GM12878 (cell line): ENCODE measurements at places on chromosomes 4 and X. TPM values are rescaled to one million over a fixed set of nuclear protein-coding genes. Genes with fewer than 3 reads are reported as not detected.

- H3K27ac ChIP-seq: no peak overlapping the region
- H3K36me3 ChIP-seq: no peaks in the 10 kb centered on the region
- DNase-seq: no peak
- no peak overlapping the region for H3K4me3 ChIP-seq
These were observed 837.6 kb downstream of the FAM133A start for GRCh38 chrX:94511564-94511963.

DNA sequence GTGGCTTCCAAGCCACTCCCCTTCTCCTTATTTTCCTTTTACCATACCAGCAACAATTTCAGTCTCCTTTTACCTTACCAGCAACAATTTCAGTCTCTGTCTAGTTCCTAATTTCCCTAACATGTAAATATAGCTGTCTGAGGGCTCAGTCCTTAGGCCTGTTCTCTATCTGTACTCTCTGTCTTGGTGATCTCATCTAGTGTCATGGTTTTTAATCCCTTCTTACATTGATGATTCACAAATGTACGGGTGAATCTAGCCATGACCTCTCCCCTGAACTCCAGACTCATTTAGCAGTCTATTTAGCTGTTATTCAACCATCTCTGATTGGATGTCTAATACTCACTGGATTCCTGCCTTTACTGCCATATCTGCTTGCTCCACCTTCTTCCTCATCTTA lies 7.2 kb downstream of the IL15 start:
- H3K4me1 ChIP-seq: peaks cover 3% of the 10 kb centered on the region; the same call in 1 of the 2 replicates
- no peak overlapping the region for H3K4me3 ChIP-seq
- H3K27me3 ChIP-seq: no peaks in the 10 kb centered on the region
- peak overlapping the region; percentile 27 for H3K27ac ChIP-seq

GRCh38 chr4:156886481-156886880 lies 85.1 kb downstream of the PDGFC start:
- no peaks in the 10 kb centered on the region for H3K36me3 ChIP-seq
- H3K4me1 ChIP-seq: no peaks in the 10 kb centered on the region
- no peak overlapping the region for H3K4me3 ChIP-seq
- no peaks in the 10 kb centered on the region for H3K27me3 ChIP-seq
- H3K27ac ChIP-seq: no peak overlapping the region

- no peak for DNase-seq
- H3K36me3 ChIP-seq: no peaks in the 10 kb centered on the region
- H3K4me3 ChIP-seq: no peak overlapping the region
- H3K27me3 ChIP-seq: no peaks in the 10 kb centered on the region
- H3K27ac ChIP-seq: no peak overlapping the region
These were observed 47.4 kb downstream of the FGF2 start for GRCh38 chr4:122873821-122874593.

GRCh38 chr4:106704253-106704870 lies 331.8 kb downstream of the DKK2 start:
- no peak overlapping the region for H3K27ac ChIP-seq
- H3K36me3 ChIP-seq: no peaks in the 10 kb centered on the region
- H3K4me3 ChIP-seq: no peak overlapping the region
- no peaks in the 10 kb centered on the region for H3K27me3 ChIP-seq
- DNase-seq: no peak
- H3K4me1 ChIP-seq: no peaks in the 10 kb centered on the region

DNA sequence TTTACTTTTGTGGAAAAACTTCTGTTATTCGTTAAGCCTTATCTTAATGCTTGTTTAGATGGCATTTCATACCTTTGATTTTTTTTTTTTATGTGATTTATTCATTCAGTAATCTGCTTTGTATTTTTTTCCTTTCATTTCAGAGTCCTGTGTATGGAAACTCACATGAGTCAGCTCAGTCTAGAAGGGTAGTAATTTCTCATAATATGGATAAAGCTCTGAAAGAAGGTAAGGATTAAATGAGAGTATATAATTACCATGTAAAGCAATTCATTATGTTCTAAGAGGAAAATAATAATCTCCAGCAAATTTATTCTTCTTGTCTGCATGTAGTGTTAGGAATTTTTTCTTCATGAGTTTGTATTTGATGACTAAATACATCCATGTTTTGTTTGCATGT lies 37.8 kb downstream of the SNX25 start:
- no peaks in the 10 kb centered on the region for H3K27me3 ChIP-seq
- H3K4me3 ChIP-seq: no peak overlapping the region
- no peak for DNase-seq
- H3K36me3 ChIP-seq: peaks cover 15% of the 10 kb centered on the region
- no peak overlapping the region for H3K27ac ChIP-seq
- H3K4me1 ChIP-seq: peaks cover 11% of the 10 kb centered on the region

GRCh38 chr4:183600189-183600685 lies 58.7 kb downstream of the RWDD4 start:
- H3K27me3 ChIP-seq: no peaks in the 10 kb centered on the region
- no peaks in the 10 kb centered on the region for H3K36me3 ChIP-seq
- H3K4me1 ChIP-seq: no peaks in the 10 kb centered on the region
- DNase-seq: no peak
- no peak overlapping the region for H3K27ac ChIP-seq

- no peak for DNase-seq
- H3K4me1 ChIP-seq: no peaks in the 10 kb centered on the region
- H3K27me3 ChIP-seq: no peaks in the 10 kb centered on the region
- no peak overlapping the region for H3K4me3 ChIP-seq
- no peak overlapping the region for H3K27ac ChIP-seq
These were observed 18.3 kb upstream of the HHIP start for GRCh38 chr4:144627663-144628076.

GRCh38 chr4:104749062-104749461 lies 254.4 kb upstream of the CXXC4 start:
- no peak overlapping the region for H3K4me3 ChIP-seq
- peaks cover 4% of the 10 kb centered on the region; the same call in 1 of the 2 replicates for H3K4me1 ChIP-seq
- no peaks in the 10 kb centered on the region for H3K36me3 ChIP-seq
- H3K27me3 ChIP-seq: no peaks in the 10 kb centered on the region
- H3K27ac ChIP-seq: no peak overlapping the region

GRCh38 chr4:114312338-114312737 lies 286.3 kb upstream of the UGT8 start:
- no peaks in the 10 kb centered on the region for H3K36me3 ChIP-seq
- no peak overlapping the region for H3K4me3 ChIP-seq
- no peaks in the 10 kb centered on the region for H3K27me3 ChIP-seq
- H3K27ac ChIP-seq: no peak overlapping the region
- no peaks in the 10 kb centered on the region for H3K4me1 ChIP-seq

- H3K27ac ChIP-seq: no peak overlapping the region
- H3K4me3 ChIP-seq: no peak overlapping the region
- H3K27me3 ChIP-seq: no peaks in the 10 kb centered on the region
- no peaks in the 10 kb centered on the region for H3K4me1 ChIP-seq
- no peaks in the 10 kb centered on the region for H3K36me3 ChIP-seq
These were observed 2062.9 kb downstream of the ARAP2 start for GRCh38 chr4:34181311-34181841.

DNA sequence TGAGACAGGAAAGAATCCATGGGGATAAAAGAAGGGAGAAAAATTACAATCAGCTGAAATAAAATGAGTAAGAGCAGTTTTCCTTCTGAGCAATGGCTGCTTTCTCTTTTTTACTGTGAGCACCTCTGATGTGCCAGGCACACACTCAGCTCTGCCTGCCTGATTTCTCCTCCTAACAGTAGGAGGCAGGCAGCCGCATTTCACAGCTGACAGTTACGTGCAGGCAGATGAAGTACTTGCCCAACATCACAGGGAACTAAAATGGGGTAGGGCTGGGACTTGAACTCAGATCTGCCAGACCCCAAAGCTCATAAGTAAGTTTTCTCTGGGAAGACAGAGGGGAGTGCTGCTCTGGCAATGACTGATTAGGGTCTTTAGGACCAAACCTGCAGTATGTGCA lies 54.6 kb downstream of the C4orf50 start:
- H3K27ac ChIP-seq: no peak overlapping the region
- no peaks in the 10 kb centered on the region for H3K36me3 ChIP-seq
- H3K4me3 ChIP-seq: no peak overlapping the region

DNA sequence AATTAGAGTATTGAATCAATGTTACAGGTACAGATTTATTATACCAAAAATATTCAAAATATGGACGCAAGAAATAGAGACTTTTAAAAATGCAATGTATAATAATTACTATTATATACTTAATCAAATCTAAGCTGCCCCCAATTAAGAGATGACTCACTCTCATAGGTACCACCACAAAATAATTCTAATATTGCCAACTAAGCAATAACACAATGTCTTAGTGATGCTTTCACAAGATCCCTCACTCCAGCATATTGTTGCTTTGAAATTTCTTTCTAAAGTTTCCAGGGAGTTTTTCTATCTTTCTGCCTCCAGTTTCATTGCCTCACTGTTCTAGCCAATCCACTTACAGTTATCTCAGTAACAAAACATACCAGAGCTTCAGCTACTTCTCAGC lies 270.0 kb upstream of the PABPC4L start:
- H3K27ac ChIP-seq: no peak overlapping the region
- no peaks in the 10 kb centered on the region for H3K4me1 ChIP-seq
- H3K27me3 ChIP-seq: no peaks in the 10 kb centered on the region
- no peak overlapping the region for H3K4me3 ChIP-seq
- H3K36me3 ChIP-seq: no peaks in the 10 kb centered on the region
- DNase-seq: no peak

- no peaks in the 10 kb centered on the region for H3K36me3 ChIP-seq
- DNase-seq: no peak
- H3K27me3 ChIP-seq: no peaks in the 10 kb centered on the region
- no peak overlapping the region for H3K27ac ChIP-seq
- no peak overlapping the region for H3K4me3 ChIP-seq
These were observed 242.9 kb upstream of the GK2 start for GRCh38 chr4:79650794-79651431.

DNA sequence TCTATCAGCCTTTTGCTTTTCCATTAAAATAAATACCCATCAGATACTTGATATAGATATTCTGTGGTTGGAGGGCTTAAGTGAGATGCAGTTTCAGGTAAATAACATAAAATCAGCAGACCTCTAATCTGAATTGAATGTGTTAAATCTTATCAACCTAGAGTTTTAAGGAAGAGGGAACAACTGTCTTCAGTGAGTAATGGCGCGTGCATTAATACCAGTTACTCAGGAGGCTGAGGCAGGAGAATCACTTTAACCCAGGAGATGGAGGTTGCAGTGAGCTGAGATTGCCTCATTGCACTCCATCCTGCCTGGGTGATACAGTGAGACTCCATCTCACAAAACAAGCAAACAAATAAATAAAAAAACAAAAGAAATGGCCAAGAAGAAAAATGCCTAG lies 54.3 kb downstream of the FAT4 start:
- H3K27ac ChIP-seq: no peak overlapping the region
- H3K27me3 ChIP-seq: no peaks in the 10 kb centered on the region
- H3K36me3 ChIP-seq: no peaks in the 10 kb centered on the region
- no peaks in the 10 kb centered on the region for H3K4me1 ChIP-seq
- H3K4me3 ChIP-seq: no peak overlapping the region
- no peak for DNase-seq

GRCh38 chr4:123480706-123481418 lies 84.3 kb downstream of the SPRY1 start:
- H3K4me1 ChIP-seq: no peaks in the 10 kb centered on the region
- H3K36me3 ChIP-seq: no peaks in the 10 kb centered on the region
- H3K4me3 ChIP-seq: no peak overlapping the region
- DNase-seq: no peak

- DNase-seq: no peak
- no peaks in the 10 kb centered on the region for H3K4me1 ChIP-seq
- H3K27me3 ChIP-seq: no peaks in the 10 kb centered on the region
- no peak overlapping the region for H3K27ac ChIP-seq
These were observed 53.4 kb downstream of the WDR19 start for GRCh38 chr4:39235696-39236095.

DNA sequence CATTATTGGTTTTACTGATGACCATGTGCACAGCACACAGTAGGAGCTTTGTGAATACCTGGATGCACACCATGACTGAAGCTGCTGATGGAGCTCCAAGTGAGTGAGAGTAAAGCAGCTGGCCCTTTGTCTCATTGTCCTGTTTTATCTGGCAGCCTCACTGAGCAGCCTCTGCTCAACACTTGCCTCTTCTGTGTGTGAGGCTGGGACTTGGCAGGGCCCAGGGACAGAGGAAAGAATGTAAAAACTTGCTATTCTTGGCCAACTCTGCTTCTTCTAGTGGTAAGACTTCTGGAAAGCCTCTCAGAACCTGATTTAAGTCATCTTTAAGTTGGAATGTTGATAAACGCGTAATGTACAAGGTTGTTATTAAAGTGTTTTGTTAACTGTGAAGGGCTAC lies 61.4 kb downstream of the BEX1 start:
- no peak overlapping the region for H3K4me3 ChIP-seq
- no peaks in the 10 kb centered on the region for H3K4me1 ChIP-seq
- DNase-seq: no peak
- H3K27me3 ChIP-seq: peaks cover 2% of the 10 kb centered on the region; the same call in 1 of the 2 replicates

STATH gene
- not detected in 2 replicates for polyA plus RNA-seq

STPG2 gene
- 0.11 TPM in 1 of 2 replicates, not detected in the other for polyA plus RNA-seq

BCAP31 gene
- polyA plus RNA-seq: 163 and 171 TPM in 2 replicates

SUPT20HL2 gene
- polyA plus RNA-seq: not detected in 2 replicates

STARD8 gene
- polyA plus RNA-seq: not detected in 2 replicates

FHIP1A gene
- polyA plus RNA-seq: 0.04 TPM in 1 of 2 replicates, not detected in the other

CCDC110 gene
- 2.4 and 3.1 TPM in 2 replicates for polyA plus RNA-seq

TAF7L gene
- not detected in 2 replicates for polyA plus RNA-seq

BMX gene
- not detected in 2 replicates for polyA plus RNA-seq

DRD5 gene
- not detected in 2 replicates for polyA plus RNA-seq

PITX2 gene
- polyA plus RNA-seq: not detected in 2 replicates

CENPE gene
- polyA plus RNA-seq: 41.4 and 42.9 TPM in 2 replicates
